ENCODE measurements at places on chromosomes 12 and 14.

DNA sequence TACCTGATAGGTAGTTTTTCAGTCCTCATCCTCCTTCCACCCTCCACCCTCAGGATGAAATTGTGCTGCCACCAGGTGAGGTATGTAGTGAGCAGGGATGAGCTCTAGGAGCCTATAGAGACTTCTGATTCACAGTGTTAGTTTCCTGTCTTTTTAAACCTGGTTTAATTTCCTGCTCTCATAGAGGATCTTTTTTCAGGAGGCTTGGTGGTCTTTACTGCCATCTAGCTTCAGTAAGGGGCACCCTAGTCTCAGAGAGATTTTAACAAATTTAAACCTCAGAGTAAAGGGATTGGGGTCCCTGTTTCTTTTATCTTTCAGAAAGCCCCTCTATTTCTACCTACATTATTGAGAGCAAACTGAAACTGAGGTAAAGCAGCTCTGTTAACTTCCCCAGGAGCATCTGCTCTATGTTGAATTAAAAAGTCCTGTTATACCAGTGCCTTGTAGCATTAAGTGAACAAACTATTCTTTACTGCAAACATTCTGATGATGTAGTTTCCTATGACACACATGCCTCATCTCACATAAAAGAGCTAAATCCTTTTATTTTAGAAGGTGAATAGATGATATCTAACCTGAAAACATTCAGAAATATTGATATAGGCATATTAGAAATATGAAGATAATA is 172.2 kb upstream of the DDHD1 start:
- DNase-seq = no peak

- no peak for DNase-seq
These were observed 150.0 kb upstream of the FRMD6 start for GRCh38 chr14:51501746-51502145.

DNA sequence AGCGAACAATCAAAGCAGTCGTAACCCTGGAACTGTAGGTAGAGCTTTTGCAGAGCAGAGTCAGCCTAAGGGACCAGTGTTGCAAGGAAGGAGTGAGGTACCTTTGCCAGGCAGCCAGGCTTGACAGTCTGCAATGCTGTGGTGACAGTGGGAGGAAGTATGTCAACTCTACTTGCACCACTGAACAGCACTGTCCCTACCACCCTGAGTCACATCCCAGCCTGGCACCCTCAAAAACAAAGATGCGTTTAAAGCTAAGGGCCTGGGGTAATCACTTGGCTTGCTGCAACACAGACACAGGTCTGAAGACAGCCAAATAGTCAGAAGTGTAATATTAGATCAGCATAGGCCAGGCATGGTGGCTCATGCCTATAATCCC is 141.9 kb downstream of the DPF3 start:
- DNase-seq = no peak

- DNase-seq = no peak
These were observed 31.2 kb downstream of the SERPINA1 start for GRCh38 chr14:94357166-94357565.

GRCh38 chr12:54191550-54192022 is 2.8 kb upstream of the SMUG1 start:
- peak; percentile 57 for DNase-seq

DNA sequence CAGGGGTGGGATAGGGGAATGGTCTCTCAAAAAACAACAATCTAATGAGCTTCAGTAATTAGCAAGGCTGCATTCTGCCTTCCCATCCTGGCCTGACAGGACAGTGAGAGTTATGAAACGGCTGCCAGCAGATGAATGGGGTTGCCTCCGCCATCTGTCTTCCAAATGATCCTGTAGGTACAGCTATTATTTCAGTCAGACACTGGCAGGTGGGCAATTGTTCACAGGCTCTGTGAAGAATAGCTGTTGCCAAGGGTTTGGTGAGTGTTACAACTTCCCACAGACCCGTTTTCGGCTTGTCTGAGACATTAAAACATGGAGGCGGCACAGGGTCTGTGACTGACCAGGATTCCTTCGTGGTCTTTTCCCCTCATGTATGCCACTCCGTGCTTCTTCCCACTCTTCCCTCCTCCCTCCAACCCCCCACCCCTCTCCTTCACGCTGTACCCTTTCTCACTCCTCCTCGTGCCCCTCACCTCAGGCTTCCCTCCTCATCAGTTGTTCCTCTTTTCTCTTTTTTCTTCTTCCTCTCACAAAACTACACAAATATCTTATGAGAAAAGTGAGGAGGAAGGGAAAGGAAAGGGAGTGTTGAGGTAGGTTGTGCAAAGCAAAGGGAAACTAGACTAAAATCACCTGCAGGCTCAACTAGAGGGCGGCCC is 160.8 kb upstream of the GZMB start:
- DNase-seq = no peak

DNA sequence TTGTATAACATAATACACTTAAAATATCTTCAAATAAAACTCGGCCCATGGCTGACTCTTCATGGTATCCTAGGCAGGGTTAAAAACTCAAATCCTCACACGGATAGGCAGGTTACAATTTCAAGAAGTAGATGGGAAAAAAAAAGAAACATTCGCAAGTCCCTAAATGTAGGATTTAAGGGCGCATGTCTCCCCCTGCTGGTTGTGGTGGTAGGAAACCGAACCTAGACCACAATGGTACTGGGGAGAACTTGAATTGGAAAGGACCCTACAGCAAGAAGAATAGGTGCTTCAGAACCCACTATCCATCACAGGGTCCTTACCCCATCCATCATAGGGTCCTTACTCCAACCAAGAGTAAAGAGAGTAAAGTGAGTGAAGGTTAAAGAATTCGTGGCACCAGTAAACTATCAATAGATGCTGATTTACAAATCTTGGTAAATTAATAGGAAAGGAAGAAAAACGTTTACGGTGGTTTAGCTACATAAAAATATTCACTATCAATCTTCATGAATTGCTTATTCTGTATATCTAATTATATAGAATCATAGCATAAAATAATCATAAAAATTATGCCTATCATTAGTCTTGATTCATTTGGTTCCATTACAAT is 3.3 kb upstream of the CIPC start:
- DNase-seq = peak; percentile 53

- DNase-seq = no peak
These were observed 32.7 kb downstream of the DDX47 start for GRCh38 chr12:12845794-12846243.
